ENCODE measurements at places on chromosomes 5 and 9.
A peak's percentile ranks its signal among the peaks of the same experiment; 100 is the strongest.

GRCh38 chr5:130762031-130762430, 403.0 kb downstream of the HINT1 start:
- no peak for DNase-seq

GRCh38 chr9:99253772-99254431, 31.8 kb downstream of the SEC61B start:
- DNase-seq = no peak

DNA sequence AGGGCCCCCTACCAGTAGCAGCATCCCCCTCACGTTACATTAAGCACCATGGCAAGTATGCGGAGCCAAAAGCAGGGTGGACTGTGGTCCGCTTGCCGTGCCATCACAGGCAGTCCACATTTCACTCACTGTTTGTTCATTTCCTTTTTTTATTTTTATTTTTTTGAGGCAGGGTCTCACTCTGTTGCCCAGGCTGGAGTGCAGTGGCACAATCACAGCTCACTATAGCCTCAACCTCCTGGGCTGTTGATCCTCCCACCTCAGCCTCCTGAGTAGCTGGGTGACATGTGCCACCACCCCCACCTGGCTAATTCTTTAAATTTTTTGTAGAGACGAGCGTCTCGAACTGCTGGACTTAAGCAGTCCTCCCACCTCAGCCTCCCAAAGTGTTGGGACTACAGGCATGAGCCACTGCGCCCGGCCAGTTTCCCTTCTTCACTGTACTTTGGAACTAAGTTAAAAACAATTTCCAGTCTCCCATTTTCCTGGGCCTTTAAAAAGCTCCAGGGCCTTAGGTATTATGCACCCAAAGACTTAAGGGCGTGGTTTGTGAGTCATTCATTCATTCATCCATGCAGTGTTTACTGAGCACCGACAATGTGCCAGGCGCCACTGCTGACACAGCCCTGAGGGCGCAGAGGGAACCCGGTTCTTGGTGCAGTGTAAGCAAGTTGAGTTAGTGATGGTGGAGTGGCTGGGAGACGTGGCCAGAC, 19.9 kb downstream of the PRRX2 start:
- DNase-seq = no peak

DNA sequence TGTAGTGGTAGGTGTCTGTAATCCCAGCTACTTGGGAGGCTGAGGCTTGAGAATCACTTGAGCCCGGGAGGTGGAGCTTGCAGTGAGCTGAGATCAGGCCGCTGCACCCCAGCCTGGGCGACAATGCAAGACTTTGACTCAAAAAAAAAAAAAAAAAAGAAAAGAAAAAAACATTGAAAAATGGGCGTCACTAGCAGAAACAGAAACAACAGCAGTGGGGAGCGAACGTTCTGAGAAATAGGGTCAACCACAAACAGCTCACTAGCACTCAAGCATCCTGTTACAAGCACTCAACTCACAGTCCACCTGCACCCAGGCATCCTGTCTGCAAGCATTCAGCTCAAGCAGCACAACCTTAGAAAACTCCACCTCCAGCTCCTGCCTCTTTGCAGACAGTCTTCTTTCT, 17.2 kb downstream of the TRIM14 start:
- DNase-seq = no peak

GRCh38 chr5:89281766-89282553, 399.0 kb upstream of the MEF2C start:
- no peak for DNase-seq

DNA sequence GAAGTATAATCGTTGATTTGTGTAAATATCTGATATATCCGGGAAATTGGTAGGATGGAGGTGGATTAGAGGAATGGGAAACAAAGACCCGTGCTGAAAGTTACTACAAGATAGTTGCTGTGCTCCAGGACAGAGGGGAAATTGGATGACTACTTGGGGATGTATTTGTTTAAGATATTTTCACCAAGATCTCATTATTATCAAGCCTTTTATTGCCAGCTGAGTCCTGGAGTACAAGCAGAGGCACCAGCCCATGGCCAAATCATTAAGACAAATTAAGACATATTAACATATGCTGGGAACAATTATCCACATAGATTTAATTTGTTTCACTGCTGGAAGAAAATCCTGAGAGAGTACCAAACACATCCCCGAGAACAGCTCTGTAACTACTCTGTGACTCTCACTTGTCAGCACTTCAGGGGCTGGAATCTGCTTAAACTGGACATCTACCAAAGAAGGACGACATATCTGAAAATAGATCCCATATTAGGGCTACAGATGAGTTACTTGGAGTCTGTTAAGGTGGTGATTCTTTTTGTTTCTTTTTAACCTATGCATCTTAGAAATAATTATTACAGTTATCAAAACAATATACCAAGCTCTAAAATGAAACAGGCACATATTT, 68.2 kb downstream of the SLC1A1 start:
- no peak for DNase-seq

GRCh38 chr5:33316773-33317172, 124.0 kb upstream of the TARS1 start:
- DNase-seq = no peak

GRCh38 chr5:83467371-83468035, 4.0 kb upstream of the VCAN start:
- no peak for DNase-seq

DNA sequence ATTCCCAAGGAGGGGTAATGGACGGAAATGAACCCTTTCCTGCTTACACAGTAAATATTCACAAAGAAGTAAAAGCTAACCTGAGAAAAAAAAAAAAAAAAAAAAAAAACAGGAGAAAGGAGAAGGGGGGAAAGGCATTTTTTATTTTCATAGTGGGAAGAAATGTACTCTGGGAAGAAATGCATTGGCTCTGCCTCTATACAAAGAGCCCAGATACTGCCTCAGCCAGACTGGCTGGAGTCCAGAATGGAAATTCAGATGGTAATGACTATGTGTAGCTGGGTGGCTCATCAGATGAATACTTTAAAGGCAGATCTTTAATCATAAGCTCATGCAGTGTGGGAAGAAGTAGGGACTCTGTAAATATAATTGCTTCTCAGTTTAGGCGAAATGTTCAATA, 124.9 kb upstream of the ZNF608 start:
- DNase-seq = peak; percentile 26

GRCh38 chr5:78908173-78909061, 76.7 kb downstream of the ARSB start:
- DNase-seq = no peak

DNA sequence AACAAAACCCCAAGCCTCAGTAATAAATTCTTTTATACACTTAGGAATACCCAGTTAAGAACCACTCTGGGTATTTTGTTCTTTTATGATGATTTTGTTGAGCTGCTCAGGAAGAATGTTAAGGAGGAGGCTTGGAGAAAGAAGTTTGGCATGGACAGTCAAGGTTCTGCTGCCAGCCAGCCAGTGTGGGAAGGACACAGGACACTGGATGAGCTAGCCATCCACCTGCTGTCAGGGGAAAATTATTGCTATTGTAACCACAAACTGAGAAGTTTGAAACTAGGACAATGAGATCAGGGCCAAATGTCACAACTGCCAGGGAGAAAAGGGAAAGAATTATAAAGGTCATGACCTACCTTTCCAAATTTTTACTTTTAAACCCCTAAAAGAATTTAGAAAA, 25.9 kb upstream of the ADAMTSL1 start:
- no peak for DNase-seq

GRCh38 chr5:55160493-55161209, 680 bp downstream of the GPX8 start:
- peak; percentile 88 for DNase-seq

- peak; percentile 53 for DNase-seq
Measured at GRCh38 chr5:87121304-87122150, 146.2 kb upstream of the RASA1 start.

GRCh38 chr9:117081641-117082317, 333.1 kb downstream of the ASTN2 start:
- DNase-seq = no peak

DNA sequence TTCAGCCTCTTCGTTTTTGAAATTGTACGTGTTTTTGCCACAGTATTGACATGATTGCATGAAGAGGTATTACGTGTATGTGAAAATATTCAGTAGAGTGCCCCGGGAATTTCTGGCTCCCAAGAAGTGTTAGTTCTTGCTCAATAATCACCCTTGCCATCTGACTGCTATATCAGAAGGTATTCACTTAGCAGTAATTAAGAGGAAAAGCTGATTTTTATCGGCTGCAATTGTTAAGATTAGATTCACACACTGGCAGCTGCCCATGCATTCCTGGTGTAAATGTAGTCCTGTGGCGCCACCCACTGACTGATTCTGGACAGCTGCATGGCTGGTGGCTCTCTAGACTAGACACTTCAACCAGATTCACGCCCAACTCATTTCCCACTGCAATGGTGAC, 440.1 kb upstream of the ADAMTS16 start:
- DNase-seq = peak; percentile 16

DNA sequence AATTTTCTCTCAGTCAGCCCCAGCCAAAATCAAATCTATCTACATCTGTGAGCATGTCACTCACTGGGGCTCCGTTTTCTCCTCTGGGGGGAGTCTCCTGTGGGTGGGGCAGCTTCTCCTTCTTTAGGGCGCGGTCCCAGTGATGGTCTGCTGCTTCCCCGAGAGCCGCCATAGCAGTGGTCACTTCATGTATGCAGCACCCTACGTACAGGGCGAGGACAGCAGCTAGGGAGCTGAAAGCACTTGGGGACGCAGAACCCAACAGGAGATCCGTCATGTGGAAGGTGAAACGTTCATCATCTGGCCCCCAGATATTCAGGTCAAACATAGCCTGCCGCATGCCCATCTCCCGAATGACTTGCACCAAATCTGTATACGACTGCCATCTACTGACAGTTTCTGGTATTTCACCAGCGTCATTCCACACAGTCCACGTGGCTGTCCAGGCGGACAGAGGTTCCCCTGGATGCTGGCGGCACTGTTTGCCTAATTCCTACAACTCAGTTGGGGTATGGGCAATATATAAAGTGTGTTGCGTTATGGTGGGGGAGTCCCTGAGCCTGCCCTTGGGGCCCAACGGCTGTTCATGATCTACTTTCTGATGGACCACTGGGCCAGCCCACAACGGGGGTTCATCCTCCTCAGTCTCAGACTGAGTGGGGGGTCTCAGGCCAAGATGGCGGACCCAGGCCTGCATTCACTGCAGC, 795.0 kb downstream of the EFNA5 start:
- no peak for DNase-seq

DNA sequence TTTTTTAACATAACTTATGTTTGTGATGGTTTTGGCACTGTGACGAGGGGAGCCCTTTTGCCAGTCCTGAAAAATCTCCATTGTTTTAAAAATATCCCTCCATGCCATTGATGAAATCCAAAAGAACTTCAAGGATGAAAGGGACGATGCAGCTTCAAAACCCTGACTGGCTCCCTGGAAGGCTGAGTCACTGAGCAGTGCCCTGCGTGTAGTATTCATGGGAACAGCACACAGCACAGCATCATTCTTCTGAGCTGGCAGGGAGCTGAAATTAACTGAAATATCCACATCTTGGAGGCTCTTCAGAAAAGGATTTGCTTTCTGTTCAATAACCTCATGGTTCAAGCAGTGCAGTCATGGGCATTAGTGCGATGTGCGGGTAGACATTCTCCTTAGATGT, 29.7 kb downstream of the PDE4D start:
- DNase-seq = no peak

DNA sequence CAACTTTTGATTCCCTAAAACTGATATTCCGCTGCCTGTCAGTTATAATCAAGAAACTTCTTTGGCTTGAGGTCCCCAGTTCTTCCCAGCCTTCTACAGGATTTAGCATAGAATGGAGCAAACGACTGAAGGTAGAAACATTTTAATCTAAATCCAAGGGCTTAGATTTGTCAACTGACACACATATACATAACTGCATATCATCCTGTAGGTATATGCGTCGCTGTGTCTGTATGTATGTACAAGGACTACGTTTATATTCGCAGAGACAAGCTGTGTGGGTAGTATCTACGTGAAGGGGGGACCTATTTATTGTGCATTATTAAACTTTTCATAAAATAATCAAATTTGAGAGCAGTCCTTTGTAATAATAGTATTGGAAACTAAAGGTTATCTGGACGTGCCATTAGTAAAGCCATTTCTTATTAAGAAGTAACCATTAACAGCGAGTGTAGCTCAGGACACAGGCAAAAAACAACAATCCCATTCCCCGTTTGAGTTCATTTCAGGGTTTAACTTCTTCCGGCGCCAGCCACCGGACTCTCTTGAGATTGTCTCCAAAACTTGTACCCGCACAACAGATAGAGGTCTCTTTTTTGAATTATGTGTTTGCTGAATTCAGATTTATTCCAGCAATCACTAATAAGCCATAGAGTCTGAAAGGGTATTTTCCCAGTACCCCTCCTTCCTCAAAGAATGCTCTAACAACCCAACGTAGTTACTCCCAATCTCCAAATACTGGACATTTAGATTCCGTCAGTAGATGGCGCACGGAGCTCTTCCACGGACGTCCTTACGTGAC, 2.1 kb upstream of the MLLT3 start:
- no peak for DNase-seq

DNA sequence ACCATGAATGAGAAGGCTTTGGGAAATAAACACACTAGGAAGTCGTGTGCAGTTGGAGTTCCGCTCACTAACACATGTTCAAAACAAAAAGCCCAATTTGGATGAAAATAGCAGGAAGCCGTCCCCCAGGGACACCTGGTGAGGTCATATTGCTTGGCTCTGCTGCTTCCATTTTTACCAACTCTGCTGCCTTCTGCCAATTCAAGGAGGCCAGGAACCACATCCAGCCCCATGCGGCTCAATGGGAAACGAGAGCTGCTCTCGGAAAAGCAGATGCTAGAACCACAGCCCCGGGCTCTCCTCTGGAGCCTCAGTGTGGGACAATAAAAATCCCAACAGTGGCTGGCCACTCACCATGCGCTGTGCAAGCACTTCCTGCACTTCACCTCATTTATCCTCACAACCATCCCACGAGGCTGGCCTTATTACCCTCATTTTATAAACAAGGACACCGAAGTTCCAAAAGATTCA, 13.4 kb downstream of the ADAM19 start:
- no peak for DNase-seq

DNA sequence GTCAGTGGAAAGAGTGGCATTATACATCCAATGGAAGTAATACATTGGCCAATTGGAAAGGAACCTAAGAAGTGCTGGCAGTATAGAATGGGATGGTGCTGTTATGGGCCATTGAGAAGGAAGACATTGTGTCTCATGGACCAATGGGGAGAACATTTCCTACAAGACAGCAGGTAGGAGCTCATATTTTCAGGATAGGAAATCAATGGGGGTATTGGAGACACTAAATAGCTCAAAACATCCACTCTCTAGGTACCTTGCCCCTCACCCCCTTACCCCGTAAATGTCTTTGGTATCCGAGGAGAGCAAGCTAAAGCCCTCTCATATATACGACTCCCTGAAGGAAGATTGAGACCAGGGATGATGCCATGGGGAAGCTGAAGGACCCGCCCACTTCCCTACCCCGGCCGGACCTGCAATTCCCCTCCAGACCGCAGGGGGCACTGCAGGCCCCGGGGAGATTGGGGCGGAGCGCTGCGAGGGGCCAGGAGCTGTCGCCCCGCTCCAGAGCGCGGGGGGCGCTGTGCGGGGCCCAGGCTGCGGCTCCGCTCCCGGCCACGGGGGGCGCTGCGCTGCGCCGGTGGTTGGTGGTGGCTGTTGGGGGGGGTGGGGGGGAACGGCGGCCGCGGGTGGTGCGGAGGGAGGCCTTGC, at the start of gene KDM3B:
KDM3B (plus strand) TSS at position 615 of the 651 bp plus-strand sequence. CDS start 111 bp downstream, outside the sequence.
- DNase-seq = no peak

GRCh38 chr5:30736669-30737068, 456.8 kb upstream of the CDH6 start:
- no peak for DNase-seq

GRCh38 chr5:138925090-138925635, 50.0 kb upstream of the LRRTM2 start:
- no peak for DNase-seq

GRCh38 chr9:31615966-31616365, 768.5 kb upstream of the ACO1 start:
- no peak for DNase-seq
